ENCODE measurements at places on chromosomes 5 and 9. TPM values are rescaled to one million over a fixed set of nuclear protein-coding genes. Genes with fewer than 3 reads are reported as not detected.

ZNF618 gene
- polyA plus RNA-seq, result 6.4 TPM

PCDHB4 gene
- 1.2 TPM for polyA plus RNA-seq

XPA gene
- 12.6 TPM for polyA plus RNA-seq

PCDHGB1 gene
- 0.31 TPM for polyA plus RNA-seq

CCL21 gene
- 12.1 TPM for polyA plus RNA-seq

TXN gene
- polyA plus RNA-seq, result 99.5 TPM

DNA sequence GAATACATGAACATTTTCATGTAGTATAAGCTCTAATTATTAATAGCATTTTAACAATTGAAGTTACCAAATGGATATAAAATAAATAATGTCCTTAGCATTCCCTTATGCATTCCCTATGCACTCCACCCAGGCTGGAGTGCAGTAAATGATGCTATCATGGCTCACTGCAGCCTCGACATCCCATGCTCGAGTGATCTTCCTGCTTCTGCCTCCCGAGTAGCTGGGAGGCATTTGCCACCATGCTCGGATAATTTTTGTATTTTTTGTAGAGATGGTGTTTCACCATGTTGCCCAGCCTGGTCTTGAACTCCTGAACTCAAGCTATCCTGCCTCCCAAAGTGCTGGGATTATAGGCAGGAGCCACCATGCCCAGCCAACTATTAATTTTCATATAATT is 184.0 kb downstream of the PBX3 start:
- H3K27me3 ChIP-seq, result no peaks in the 10 kb centered on the region
- no peak overlapping the region for H3K27ac ChIP-seq
- H3K4me3 ChIP-seq, result no peak overlapping the region
- no peaks in the 10 kb centered on the region for H3K4me1 ChIP-seq
- no peaks in the 10 kb centered on the region for H3K36me3 ChIP-seq

GRCh38 chr5:5364932-5365331 is 57.5 kb upstream of the ICE1 start:
- DNase-seq, result no peak
- H3K36me3 ChIP-seq, result no peaks in the 10 kb centered on the region
- no peaks in the 10 kb centered on the region for H3K27me3 ChIP-seq
- no peak overlapping the region for H3K27ac ChIP-seq

DNA sequence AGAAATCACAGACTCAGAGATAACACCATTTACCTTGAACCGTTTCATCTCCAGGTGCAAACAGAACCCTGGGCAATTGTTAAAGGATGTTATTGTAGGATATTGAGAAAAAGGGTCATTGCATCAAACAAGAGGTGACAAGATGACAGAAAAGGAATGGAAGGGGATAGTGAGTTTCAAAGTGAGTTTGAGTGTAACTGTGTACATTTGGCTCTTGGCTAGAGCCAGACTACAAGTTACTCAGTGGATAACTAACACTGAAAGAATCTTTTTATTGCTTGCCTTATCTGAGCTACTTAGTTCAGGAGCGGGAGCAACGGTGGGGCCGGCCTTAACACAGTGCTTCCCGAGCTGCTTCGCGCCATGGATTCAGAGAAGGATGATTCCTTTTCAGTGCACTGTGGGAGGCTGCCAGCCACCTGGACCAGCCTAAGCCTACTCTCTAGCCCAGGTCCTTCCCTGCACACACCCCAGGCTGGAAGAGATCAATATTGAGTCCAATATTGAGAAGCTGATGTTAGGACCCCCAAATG is 193.4 kb downstream of the ATPSCKMT start:
- no peak for DNase-seq
- H3K36me3 ChIP-seq, result no peaks in the 10 kb centered on the region
- H3K4me3 ChIP-seq, result no peak overlapping the region

DNA sequence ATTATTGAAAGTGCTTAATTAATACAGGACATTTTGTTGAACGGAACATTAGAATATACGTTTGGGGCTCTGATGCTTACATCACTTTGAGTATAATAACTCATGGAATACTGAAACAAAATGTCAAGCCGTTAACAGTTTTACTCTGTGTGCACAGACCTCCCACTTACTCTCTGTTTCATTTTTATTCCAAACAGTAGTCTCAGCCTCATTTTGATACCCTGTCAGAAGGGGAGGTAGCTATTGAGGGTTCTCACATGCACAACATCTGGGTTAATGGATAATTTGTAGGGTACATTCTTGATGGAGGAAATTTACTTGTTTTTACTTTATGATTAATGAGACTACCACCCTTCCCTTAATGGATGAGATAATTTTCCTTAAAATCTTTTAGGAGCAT is 59.0 kb downstream of the SCAMP1 start:
- no peaks in the 10 kb centered on the region for H3K4me1 ChIP-seq
- no peak for DNase-seq
- no peak overlapping the region for H3K27ac ChIP-seq
- H3K4me3 ChIP-seq, result no peak overlapping the region

DNA sequence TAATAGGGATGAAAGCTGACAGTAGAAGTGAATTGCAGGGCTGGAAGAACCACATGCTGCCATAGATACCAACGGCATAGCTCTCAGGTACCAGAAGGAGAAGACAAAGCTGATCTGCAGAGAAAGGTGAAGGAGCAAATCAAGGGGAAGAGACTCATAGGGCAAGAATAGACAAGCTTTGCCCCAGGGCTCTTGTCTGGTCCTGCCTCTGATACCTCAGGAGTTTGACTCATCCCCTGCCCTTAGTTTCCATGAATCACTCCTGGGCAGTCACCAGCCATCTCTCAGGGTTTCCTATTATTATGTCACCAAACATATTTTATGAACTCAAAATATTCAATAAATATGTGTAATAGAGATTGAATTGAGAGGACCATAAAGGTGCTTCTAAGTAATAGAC is 800.9 kb downstream of the DNAH5 start:
- DNase-seq, result no peak
- H3K27ac ChIP-seq, result no peak overlapping the region
- no peaks in the 10 kb centered on the region for H3K4me1 ChIP-seq
- no peaks in the 10 kb centered on the region for H3K27me3 ChIP-seq
- H3K36me3 ChIP-seq, result no peaks in the 10 kb centered on the region
- H3K4me3 ChIP-seq, result no peak overlapping the region

- H3K36me3 ChIP-seq, result no peaks in the 10 kb centered on the region
- DNase-seq, result no peak
- no peak overlapping the region for H3K4me3 ChIP-seq
- H3K27ac ChIP-seq, result no peak overlapping the region
- H3K4me1 ChIP-seq, result no peaks in the 10 kb centered on the region
- no peaks in the 10 kb centered on the region for H3K27me3 ChIP-seq
Observed at GRCh38 chr9:72635197-72635596, 113.8 kb downstream of the TMC1 start.

DNA sequence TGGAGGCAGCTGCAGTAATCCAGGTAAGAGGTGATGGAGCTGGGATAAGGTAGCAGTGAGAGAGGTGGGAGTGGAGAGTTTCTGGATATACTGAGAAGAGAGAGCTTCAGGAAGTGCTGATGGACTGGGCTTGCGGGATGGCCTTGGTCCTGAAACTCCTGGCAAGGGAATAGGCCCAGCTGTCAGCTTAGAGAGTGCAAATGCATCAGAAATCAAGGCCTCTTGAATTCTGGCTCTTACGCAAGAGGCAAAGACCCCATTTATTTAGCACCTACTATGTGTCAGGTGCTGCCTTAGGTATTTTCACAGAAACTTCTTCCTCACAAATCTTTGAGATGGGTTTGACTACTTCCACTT is 227.2 kb upstream of the MAP3K1 start:
- DNase-seq, result no peak
- H3K4me1 ChIP-seq, result peaks cover 3% of the 10 kb centered on the region
- no peak overlapping the region for H3K27ac ChIP-seq
- H3K4me3 ChIP-seq, result no peak overlapping the region
- no peaks in the 10 kb centered on the region for H3K36me3 ChIP-seq
- H3K27me3 ChIP-seq, result no peaks in the 10 kb centered on the region

- DNase-seq, result no peak
- no peaks in the 10 kb centered on the region for H3K27me3 ChIP-seq
- H3K4me3 ChIP-seq, result no peak overlapping the region
Observed at GRCh38 chr9:91682806-91683205, 259.2 kb upstream of the NFIL3 start.

- H3K27ac ChIP-seq, result no peak overlapping the region
- no peak for DNase-seq
- H3K27me3 ChIP-seq, result no peaks in the 10 kb centered on the region
- no peaks in the 10 kb centered on the region for H3K36me3 ChIP-seq
- H3K4me3 ChIP-seq, result no peak overlapping the region
Observed at GRCh38 chr5:56460681-56461191, 227.6 kb upstream of the ANKRD55 start.

GRCh38 chr5:180090098-180090768 is 18.7 kb upstream of the RNF130 start:
- H3K27ac ChIP-seq, result peak overlapping the region; percentile 71
- H3K4me1 ChIP-seq, result peaks cover 12% of the 10 kb centered on the region
- H3K36me3 ChIP-seq, result no peaks in the 10 kb centered on the region
- peak; percentile 75 for DNase-seq
- no peaks in the 10 kb centered on the region for H3K27me3 ChIP-seq

All from pancreas (tissue), 10 donors.